ENCODE measurements at places on chromosomes 5 and 9.

DNA sequence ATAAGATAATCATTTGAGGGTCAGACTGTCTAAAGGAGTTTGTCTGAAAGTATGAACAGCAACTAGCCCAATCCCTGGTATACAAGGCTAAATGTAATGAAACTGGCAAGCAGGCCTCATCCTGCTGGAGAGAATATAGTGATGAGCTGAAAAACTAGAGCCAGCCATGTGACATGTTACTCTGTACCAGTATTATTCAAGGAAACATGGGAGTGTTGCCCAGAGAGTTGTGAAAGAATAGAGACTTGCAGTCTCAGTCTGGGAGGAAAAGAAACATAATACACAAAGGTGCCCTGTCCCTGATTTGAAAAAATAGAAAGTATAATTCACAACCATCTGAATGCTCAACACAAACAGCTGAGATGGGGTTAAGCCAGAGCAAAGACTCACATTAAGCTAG is 37.9 kb upstream of the HTR1A start:
- no peak for DNase-seq

DNA sequence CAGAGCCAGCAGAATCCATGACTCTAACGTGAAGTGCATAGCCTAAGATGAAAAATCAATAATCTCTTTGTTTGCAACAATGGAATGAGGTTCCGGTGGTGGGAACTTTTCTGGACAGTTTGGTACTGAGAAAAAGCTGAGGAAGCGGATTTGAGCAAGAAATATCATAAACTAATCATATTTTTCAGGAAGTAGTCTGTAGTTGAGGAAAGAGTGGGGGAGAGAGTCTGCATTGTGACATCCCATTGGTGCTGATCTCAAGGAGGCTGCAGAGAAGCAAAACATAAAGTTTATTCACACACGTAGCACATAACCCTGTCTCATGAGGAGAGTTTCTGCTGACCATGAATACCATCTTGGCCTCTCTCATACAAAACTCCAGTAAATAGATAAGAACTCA is 15.8 kb upstream of the FCHO2 start:
- no peak for DNase-seq

DNA sequence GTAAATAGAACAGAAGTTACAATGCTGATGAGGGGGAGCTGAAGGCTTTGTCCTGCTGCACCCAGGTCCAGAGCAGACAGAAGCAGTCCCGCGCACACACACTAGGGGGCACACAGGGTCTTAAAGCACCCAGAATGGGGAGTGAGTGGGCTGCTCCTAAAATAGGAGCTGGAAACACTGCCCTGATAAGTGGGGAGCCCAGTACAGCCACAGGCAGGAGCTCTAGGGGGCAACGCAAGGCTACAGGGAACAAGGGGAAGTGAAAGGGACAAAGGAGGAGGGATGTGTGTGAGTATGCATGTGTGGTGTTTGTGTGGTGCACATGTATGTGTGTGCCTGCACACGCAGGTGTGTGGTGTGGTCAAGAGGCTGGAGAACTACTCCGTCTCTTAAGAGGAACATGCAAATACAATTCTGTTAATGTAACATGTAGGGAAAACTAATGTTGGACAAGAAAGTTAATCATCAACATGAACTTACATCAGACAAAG is 191.5 kb downstream of the ROR2 start:
- no peak for DNase-seq

- DNase-seq = no peak
Measured at GRCh38 chr9:78021697-78022096, 9.9 kb downstream of the GNAQ start.

GRCh38 chr9:129685220-129685932 is 19.9 kb downstream of the PRRX2 start:
- DNase-seq = no peak

DNA sequence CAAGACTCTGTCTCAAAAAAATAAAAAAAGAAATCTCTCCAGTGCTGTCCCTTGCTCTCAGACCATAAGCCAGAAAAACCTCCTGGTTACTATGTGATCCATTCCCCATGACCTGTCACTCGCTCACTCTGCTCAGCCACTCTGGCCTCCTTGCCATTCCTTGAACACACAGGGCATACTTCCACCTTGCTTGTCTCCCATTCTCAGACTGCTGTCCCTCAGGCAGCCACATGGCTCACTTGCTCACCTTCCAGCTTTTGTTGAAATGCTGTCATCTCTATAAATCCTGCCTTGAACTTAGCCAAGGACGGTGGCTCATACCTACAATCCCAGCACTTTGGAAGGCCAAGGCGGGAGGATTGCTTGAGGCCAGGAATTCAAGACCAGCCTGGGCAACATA is 82.9 kb downstream of the UGCG start:
- no peak for DNase-seq

DNA sequence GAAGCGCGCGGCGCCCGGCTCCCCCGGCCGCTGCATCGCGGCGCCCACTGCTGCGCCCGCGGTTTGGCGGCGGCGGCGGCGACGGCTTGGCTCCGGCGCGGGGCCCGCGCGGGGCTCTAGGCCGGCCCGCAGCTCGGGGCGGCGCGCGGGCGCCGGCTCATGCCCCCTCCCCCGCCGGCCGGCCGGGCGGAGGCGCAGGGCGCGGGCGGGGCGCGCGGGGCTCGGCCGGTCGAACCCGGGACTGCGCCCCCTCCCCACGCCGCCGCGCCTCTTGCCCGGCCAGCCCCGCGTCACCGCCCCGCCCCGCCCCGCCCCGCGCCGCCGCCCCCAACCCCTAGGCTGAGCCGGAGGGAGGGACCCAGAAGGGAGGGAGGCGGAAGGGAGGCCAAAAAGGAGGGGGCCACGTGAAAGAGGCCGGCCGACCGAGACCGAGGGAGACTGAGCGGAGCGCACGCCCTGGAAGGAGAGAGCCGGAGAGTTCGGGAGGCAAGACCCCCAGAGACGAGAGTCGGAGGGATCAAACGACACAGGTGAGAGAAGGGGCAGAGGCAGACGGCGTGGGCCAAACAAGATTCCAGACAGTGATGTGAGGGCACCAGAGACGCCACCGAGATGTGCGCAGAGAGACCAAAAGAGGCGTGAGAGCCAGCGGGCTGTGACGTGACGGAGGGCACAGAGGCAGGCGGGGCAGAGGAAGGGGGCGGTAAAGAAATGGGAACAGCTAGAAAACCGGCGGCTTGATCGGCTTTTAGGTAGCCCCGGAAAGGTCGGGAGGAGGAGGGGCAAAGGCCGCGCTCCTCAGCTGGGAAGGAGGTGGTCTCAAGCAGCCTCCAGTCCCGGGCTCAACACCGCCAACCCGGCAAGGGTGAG is at the start of gene BARX1:
BARX1 (minus strand) TSS at position 245 of the 870 bp plus-strand sequence; CDS start at position 36, 209 bp downstream.
- no peak for DNase-seq

DNA sequence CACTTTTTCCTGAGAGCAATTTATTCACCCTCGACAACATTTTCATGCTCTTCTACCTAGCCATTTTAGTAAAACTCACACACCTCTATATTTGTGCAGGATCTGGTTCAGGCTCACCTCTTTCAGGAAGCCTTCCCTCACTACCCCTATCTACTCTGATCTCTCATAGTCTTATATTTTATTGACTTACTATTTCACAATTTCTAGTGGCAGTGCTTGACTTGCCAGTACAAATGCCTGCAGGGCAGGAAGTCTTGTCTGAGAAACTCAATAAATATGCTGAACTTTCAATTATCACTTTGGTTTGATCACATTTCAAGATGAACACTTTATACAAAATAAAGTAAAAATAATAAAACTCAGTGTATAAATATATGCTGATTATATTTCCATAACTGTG is 226.8 kb downstream of the CETN3 start:
- no peak for DNase-seq

- DNase-seq = no peak
Measured at GRCh38 chr9:95516734-95517558, at the start of gene PTCH1. PTCH1 (minus strand) TSS chr9:95516971.

DNA sequence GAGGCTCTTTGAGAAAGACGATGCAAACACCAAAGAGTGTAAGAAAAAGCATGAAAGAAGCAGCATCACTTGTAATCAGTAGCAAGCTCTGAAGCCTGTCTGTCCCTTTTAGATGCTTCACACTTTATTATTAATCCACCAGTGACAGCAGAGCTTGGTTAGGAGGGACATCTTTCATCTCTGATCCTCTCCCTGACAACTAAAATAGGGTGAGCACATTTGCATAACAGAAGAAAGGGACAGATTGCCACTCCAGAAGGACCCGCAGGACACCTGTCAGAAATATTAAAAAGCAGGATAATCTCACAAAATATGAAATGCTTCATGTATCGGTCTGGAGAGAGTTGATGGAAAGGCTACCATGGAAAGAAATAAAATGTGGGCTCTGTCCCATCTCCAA is 71.4 kb upstream of the MAP1B start:
- no peak for DNase-seq

- no peak for DNase-seq
Measured at GRCh38 chr5:27855491-27855890, 817.1 kb upstream of the CDH9 start.
